ENCODE measurements at places on chromosomes 5 and 9.

GRCh38 chr9:135039266-135039870 is 48.1 kb upstream of the OLFM1 start:
- no peak for DNase-seq

DNA sequence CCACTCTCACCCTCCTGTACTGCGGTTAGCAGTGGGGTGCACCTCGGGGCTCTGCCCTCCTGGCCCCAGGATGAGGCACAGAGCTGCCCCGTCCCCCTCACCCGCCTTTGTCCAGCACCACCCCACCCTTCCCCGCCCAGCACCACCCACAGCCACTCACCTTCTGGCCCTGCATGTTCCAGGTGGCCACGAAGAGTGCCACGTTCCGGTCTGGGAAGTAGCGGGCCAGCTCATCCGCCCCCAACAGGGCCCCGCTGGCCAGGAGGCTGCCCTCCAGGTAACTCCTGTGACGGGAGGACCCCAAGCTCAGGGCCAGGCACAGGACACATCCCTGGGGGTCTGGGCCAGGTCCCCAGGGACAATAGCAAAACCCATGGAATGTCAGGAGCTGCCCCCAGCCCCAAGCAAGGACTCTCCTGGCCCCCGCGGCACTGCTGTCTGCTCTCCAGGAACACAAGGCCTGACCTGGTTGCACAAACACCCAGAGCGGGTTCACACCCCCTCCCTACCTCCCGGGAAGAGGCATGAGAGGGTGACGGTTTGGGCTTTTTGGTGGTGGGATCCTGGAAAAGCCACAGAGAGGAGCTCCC is 5.0 kb downstream of the INPP5E start:
- no peak for DNase-seq

- DNase-seq = no peak
Observed at GRCh38 chr5:155540000-155540595, 526.5 kb downstream of the KIF4B start.

- DNase-seq = no peak
Observed at GRCh38 chr9:100219347-100219746, 120.3 kb downstream of the INVS start.

DNA sequence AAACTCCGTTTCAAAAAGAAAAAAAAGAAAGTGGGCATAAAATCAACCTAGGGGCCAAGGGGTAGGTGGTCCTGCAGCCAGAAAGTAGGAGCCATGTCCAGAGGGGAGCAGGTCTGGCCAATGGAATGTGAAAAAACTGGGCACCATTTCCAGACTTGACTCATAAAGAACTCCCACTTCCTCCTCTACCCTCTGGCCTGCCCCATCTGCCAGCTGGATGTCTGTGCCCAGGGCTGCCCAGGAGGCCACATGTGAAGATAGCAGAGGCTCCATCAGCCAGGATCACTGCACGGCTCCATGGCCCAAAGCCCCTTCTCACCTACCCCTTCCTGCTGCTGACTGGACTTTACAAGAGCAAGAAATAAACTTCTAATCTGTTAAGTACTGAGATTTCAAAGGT is 42.1 kb upstream of the EEIG1 start:
- no peak for DNase-seq

Measured in inflammatory macrophage (primary cell).